Daoy (cell line): ENCODE measurements at places on chromosomes 3 and 15.

DNA sequence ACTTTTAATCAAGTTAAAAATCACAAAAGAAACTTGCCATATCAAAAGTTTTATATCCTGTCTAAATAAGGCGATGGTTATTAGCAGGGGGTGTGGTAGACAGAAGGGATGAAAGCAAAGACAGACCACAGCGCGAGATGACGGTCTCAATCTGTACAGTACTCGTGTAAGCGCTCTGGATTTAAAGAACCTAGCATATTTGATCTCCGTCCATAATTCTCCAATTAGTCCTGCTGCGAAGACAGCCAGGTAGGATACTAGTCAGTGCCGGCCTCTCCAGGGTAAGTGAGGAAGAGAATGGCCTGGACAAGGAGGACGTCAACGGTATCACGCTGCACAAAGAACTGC is 701 bp downstream of the SGO1 start:
- DNase-seq: peak; percentile 13

- no peak for DNase-seq
Measured at GRCh38 chr3:107110596-107111305, 266.5 kb upstream of the CCDC54 start.

DNA sequence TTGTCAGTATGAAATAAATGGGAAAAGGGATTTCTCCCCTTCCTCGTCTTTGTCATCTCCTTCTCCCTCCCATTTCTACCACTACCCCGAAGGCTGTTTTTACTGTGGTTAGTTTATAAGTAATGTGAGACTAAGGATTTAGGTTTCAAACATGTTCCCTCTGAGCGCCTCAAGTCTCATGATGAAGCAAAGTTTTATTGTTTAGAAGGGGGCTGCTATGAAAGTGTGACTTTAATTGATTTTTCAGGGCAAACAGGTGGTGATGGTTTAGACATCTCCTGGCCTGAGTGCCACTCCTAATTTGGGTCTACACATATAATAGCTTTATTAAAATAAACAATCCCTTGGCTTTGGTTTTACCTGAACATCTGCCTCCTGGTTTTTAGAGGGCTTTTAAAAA is 185.5 kb downstream of the MCTP2 start:
- no peak for DNase-seq

DNA sequence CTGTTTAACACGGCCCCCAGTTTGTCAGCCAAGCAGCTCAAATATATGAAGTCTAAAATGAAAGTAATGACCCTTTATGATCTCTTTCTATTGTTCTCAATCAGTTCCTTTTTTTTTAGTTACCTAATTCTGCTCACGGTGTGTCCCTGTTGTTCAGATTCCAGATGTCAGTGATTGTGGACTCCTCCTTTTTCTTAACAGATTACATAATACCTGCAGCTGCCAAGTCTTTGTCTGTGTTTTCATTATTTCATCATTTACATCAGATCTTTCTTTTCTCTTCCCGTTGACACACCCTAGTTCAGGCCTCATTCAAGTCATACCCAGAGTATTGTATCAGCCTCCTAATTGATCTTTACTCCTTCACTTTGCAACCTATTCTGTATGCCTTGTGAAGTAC is 56.1 kb upstream of the SKIL start:
- no peak for DNase-seq

- DNase-seq: no peak
Measured at GRCh38 chr3:54845011-54845410, 82.8 kb downstream of the LRTM1 start.

GRCh38 chr3:46107682-46108081 is 80.4 kb upstream of the XCR1 start:
- no peak for DNase-seq
